ENCODE measurements at places on chromosomes 12 and 14.

GRCh38 chr12:93387780-93388179, 10.1 kb downstream of the NUDT4 start:
- no peak for DNase-seq

DNA sequence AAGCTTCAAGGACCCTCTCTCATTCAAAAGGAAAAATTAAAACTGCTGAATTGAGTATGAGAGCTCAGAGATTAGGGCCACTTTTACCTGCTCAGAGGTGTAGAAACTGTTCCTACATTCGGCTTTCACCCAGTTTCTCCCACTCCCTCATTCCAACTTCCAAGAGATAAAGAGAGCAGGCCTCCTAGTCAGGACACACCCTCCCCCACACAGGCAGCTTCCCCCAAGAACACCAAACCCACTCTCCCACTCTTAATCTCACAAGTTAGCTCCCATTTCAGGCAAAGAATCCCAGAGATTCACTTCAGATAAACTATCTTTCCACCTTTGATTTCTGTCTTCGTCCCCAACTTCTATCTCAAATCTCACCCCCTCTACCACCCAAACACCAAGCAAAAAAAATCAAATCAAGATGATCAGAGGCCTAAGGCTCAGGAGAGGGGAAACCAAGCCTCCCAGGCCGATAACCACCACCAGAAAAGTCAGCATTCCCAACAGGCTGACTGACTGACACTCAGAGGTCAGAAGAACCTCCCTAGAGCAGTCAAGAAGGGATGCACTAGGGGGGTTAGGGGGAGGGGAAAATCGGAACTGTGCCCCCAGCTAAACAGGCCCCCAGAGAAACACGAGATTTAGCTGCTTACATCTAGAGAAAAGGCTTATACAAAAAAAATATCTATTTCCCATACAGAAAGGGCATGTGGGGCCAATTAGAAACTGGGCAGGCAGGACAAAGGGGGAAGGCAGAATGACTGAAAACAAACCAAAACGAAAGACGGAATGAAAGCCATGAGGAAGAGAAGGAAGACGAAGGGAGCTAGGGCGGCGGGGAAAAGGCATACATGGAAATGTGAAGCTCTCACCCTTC, 13.2 kb upstream of the CDH24 start:
- DNase-seq: no peak

DNA sequence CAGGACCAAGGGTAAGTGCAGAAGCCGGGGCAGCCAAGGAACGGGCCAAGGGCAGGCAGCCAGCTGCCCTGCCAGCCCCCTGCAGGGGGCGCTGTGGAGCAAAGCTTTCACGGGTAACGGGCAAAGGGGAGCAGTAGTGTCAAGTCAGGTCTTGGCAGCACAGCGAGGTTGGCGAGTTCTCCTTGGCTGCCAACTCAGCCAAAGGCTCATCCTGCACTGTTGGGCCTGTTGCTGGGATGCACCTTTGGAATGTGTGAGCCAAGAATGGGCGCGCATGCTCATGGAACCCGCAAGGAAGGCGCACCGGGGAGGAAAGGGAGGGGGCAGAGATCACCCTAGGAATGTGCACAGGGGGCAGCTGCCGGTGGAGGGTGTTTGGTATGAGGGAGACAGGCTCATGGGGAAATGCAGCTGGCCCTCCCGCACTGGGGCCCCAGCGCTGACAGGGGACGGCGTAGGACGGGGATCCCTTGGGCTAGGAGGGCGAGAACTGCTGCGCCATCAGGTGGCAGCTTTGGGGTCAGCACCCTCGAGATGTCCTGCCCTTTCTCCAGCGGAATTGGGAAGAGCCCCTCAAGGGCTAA, 138.0 kb downstream of the ASCL4 start:
- DNase-seq: no peak

GRCh38 chr14:26265170-26265685, 332.6 kb downstream of the NOVA1 start:
- DNase-seq: no peak

GRCh38 chr12:92540782-92541423, 161.9 kb upstream of the PLEKHG7 start:
- no peak for DNase-seq

GRCh38 chr14:67151082-67151666, 38.1 kb upstream of the GARIN2 start:
- no peak for DNase-seq

Measured in vagina (tissue), 2 donors.